ENCODE measurements at places on chromosomes 7 and 10.

- no peak for DNase-seq
These were observed 146.5 kb downstream of the FANK1 start for GRCh38 chr10:126042906-126043305.

DNA sequence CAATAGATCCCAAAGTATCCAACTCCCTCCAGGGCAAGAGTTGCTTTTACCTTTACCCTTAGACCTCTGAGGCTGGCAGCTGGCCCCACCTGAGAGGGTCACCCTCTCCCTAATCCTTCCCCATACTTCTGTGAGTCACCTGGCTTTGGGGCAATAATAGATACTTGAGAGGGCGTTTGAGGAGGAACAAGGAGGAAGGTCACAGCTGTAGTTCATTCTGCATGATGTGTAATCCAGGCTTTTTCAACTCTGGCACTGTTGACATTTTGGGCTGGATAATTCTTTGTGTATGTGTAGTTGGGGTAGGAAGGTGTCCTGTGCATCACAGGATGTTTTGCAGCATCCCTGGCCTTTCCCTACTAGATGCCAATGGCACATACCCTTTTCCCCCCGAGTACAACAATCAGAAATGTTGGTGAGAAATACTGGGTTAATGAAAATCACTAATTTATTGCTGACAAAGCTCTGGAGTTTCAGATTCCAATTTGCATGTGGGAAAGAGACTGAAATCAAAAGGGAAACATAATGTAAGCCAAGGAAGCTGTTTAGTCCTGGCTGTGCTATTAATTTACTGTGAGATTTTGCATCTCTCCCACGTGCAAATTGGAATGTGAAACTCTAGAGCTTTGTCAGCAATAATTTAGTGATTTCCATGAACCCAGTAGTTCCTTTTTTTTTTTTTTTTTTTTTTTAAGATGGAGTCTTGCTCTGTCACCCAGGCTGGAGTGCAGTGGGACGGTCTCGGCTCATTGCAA lies 3.6 kb downstream of the BLVRA start:
- no peak for DNase-seq

- DNase-seq: no peak
These were observed 196.7 kb downstream of the MTERF1 start for GRCh38 chr7:91683823-91684222.

DNA sequence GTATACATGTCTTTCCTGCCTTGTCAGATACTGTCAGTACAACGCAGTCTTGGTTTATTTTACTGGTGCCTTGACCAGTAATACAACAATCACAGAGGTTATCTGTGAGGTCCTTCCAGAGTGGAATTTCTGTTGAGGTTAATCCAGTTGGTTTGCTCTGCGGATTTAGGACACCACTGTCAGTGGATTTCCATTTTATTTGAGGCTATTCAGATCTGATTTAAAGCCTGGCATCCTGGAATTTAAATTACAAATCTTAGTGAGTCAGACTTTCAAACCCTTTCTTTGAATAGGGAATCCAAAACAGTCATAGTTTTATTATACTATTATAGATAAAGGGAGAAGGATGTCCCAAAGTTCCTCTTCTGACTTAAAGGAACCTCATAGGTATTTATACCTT lies 40.5 kb downstream of the ANLN start:
- no peak for DNase-seq

- DNase-seq: no peak
These were observed 77.1 kb downstream of the KCNMA1 start for GRCh38 chr10:77560471-77560870.

- no peak for DNase-seq
These were observed 224.8 kb downstream of the MTERF1 start for GRCh38 chr7:91655656-91656055.

DNA sequence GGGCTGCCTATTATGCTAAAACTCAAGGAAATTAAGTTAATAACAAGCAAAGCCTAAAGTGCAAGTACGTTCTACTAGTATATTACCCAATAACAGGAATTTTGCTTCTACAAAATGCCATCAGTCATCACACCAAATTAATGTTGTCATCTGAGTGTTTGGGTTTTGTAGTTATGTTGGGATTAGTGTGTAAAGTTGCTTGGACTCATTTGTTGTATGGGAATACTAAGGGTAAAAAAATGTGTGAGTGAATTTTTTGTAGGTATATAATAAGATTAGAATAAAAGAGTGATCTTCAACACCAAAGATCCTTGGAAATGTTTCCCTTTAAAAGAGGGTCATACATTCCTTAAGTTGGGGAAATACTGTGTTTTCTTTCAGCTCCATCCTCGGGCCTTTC lies 38.6 kb downstream of the NRP1 start:
- DNase-seq: no peak

- DNase-seq: no peak
These were observed 780 bp downstream of the PLEKHA8 start for GRCh38 chr7:30028749-30029635.

DNA sequence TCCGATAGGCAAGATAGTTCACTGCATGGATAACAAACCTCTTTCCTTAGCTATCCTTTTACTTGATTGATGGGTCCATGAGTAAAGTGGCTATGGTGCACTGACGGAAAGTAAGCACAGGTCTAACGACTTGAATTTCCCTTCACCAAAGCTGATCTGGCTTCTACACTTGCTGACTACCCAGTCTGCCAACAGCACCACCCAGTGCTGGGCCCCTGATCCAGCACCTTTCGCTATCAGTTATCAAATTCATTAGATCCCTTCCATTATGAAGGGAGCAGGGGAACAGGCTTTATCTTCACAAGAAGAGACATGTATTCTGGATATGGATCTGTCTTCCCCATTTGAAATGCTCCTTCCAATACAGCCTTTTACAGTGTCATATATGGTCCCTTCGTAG lies 855.9 kb downstream of the GRID1 start:
- no peak for DNase-seq

DNA sequence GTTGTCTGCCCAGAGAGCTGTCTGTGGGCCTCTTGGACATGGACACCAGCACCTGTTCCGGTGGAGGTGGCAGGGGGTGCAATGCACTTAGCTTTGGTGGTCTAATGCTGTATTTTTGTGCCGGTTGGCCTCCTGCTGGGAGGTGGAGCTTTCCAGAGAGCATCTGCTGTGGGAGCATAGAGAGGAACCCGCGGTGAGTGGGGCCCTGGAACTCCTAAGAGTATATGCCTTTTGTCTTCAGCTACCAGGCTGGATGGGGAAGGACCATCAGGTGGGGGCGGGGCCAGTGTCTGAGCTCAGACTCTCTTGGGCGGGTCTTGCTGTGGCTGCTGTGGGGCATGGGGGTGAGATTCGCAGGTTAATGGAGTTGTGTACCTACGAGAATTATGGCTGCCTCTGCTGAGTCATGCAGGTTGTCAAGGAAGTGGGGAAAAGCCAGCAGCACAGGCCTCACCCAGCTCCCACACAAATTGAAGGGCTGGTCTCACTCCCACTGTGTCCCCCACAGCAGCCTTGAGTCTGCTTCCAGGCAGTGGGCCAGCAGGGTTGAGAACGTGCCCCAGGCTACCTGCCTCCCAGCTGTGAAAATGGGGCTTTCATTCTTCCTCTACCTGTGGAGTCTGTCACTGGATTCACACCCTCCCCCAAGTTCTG lies 29.0 kb downstream of the JAKMIP3 start:
- peak; percentile 18 for DNase-seq

- no peak for DNase-seq
These were observed 264.6 kb downstream of the WDR37 start for GRCh38 chr10:1320739-1321320.

GRCh38 chr10:85316276-85316675 lies 987.9 kb downstream of the CCSER2 start:
- DNase-seq: no peak

GRCh38 chr10:110399106-110399964 lies 94.6 kb upstream of the SMNDC1 start:
- no peak for DNase-seq

- DNase-seq: no peak
These were observed 1.0 kb upstream of the ZNF800 start for GRCh38 chr7:127393368-127394058.

GRCh38 chr7:143436325-143436946 lies 6.8 kb upstream of the TAS2R60 start:
- DNase-seq: no peak

GRCh38 chr10:100174699-100175677 lies 10.8 kb downstream of the ERLIN1 start:
- DNase-seq: no peak

DNA sequence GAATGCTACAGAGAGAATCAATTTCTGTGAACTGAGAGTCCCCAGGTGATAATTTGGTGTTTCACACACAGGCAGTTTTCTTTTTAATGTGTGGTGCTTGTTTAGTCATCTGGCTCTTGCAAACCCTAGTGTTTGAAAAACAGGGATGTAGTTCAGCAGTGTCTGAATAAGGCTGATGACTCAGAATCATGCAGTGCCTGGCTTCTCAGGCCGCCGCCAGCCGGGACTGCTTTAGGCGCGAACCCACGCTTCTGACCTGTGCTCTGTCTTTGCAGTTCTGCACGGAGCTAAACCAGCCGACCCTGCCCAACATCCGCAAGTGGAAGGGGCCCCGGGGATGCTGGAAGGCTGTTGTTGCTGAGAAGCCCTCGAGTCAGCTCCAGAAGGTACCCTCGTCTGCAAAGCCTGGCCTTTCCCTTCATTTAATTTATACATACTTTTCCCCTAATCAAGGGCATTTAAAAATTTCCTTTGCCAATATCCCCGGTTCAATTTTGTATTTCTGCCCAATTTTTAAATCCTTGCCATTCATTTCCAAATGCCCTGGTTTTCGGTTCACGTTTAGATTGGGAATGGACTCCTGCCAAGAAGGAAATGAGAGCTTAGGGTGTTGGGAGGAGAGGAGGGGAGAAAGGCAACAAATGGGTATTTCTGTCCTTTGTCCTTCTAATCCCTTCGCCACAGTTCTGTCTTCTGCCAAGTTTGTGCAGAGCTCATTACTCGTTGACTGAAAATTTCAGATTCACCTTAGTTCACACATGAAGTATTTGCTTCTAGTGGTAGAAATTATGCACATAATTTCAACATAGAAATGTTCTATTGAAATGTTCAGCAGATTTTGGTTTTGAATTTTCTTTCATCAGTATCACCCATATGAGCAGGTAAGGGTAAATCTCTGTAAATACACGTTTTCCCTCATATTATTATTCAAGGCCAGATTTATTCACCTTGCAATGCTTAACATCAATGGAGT lies 108.5 kb upstream of the ANLN start:
- no peak for DNase-seq

GRCh38 chr10:129041916-129042315 lies 425.1 kb upstream of the MGMT start:
- DNase-seq: no peak

DNA sequence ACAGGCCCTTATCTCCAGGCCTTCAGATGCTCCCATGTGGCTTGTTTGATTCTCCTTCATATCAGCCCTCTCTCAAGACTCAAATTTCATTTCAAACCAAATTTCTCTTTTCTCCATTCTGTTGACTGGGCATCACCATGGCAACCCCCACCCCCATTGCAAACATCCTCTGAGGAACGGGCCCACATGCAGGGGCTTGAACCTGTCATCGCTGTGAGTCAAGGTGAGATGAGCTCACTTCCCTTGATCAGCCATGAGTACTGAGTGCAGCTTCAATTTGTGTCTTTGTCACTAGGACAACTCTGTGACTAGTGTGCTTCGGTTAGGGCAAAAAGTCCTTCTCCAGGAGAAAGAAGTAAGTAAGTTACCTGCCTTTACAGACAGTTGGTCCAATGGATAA lies 41.9 kb downstream of the CALML3 start:
- no peak for DNase-seq

DNA sequence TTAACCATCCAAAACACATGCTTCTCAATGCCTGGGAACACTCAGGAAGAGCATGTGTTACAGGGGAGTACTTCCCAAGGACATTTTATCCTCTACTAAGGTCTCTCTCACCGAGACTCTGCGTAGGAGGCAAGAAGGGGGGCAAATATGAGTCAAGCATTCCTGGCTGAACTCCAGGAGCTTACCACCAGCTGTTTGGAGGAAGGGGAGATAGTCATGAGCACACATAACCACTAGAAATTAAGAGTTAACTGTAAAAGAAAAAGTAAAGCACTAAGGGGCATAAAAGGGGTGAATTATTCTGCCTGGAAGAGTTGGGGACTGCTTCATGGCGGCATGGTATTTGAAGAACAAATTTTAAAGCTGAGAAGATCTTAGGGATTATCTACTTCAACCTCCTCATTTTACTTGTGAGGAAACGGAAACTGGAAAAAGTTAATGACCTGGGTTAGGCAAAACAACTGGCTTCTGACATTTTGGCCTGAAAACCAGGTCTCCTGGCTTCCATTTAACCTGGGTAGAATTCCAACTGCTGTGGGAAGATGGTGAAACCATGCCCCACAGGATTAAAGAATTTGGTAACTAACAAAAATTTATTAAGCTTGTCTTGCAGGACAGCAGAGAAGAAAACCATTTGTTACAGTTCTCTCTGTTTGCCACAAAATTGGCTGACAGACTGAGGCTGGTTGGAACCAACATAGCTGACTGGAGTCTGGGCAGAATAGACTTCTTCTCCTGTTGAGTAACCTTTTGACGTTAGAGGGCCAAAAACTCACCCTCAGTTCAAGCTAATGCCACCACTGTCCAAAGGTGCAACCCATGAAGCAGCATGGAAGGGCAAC lies 85.5 kb downstream of the SLC25A13 start:
- DNase-seq: no peak

DNA sequence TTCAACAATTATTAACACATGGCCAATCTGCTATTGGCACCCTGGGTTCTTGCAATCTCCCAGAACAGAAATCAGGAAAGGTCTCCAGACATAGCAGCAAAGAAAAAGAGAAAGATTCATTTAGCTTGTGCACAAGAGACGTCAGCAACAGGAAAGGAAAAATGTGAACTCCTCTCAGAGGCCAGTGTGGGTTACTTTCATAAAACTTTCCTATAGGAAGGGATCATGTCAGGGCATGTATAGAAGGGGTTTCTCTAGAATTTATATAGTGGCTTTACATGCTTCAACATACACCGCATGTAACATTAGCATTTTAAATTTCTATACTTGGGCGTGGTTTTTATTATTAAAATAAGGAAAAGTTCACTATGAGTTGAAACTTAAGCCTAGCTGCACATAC lies 725.1 kb downstream of the SORCS1 start:
- no peak for DNase-seq

- no peak for DNase-seq
These were observed 48.3 kb downstream of the ZMIZ1 start for GRCh38 chr10:79116801-79117723.

GRCh38 chr7:157292770-157293412 lies 43.9 kb upstream of the DNAJB6 start:
- no peak for DNase-seq

DNA sequence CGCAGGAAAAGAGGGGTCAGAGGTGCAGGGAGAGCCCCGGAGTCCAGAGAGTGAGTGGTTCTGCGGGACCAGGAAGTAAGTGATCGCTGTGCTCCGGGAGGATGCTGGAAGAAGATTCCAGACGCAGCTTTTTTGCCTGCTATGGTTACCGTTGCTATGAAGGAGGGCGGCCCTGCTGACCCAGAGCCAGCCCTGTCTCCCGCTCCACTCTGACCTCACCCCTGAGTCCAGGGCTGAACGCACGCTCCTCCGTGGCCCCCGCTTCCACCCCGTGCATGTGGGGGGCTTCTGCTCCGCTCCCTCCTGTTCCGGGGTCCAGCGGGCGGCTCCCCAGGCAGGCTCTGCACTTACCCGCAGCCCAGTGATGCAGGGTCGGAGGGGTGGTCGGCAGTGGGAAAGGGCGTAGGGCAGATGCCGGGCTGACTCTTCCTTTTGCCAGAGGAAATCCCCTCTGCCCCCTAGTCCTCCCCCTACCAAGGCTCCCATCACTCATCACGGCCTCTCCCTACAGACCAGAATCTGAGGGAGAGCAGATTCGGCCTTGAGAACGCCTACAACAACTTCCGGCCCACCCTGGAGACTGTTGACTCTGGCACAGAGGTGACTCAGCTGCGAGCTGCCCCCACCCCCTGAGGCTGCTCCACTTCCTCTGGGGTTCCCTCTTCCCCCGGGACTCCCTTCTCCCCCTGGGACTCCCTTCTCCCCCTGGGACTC lies 2.7 kb upstream of the MUC17 start:
- peak; percentile 82 for DNase-seq

Data from left forelimb (tissue), 1 donor.